Suppressor macrophage treated with lipopolysaccharide for 1 hour (primary cell): ENCODE measurements at places on chromosomes 4 and X.
A peak's percentile ranks its signal among the peaks of the same experiment; 100 is the strongest.

GRCh38 chrX:150361777-150362351, 1.3 kb upstream of the MAMLD1 start:
- no peak for DNase-seq

- DNase-seq, result no peak
Measured at GRCh38 chr4:61003301-61003700, 196.8 kb upstream of the ADGRL3 start.

DNA sequence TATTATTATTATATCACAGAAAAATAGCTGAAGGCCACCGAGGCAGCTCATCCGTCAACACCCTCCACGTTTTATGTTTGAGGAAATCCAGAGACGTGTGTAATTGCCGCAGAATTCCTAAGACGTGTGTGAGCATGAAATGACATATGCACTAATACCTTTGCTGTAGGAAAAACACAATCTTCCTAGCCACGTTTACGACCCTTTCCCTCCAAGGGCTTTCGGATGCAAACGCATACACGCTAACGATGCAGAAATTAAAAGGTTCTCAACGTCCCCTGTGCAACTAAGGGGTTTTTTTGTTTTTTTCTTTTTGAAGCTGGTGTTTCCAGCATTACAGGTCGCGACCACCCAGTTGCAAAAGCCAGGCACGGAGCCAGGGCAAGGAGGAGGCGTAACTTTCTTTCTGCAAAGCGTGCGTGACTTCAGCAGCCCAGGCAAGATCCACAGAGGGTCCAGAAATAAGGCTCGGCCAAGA, 33.8 kb downstream of the CRLF2 start:
- no peak for DNase-seq

DNA sequence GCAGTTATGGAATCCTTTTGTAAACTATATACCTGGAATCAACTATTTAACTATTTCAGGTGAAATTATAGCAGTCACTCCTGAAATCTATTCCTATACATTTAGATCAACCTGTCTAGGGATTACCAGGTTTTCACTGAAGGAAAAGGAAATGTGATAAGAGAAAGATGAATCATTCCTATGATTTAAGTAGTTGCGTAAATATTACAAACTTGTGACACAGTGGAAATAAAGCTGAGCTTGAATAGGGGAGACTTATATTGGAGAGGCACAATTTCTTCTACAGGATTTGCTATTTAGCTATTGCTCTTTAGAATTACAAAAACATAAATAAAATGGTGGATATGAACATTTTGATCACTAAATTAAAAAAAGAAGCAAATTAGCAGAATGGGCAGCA, 284.1 kb upstream of the EPHA5 start:
- no peak for DNase-seq

DNA sequence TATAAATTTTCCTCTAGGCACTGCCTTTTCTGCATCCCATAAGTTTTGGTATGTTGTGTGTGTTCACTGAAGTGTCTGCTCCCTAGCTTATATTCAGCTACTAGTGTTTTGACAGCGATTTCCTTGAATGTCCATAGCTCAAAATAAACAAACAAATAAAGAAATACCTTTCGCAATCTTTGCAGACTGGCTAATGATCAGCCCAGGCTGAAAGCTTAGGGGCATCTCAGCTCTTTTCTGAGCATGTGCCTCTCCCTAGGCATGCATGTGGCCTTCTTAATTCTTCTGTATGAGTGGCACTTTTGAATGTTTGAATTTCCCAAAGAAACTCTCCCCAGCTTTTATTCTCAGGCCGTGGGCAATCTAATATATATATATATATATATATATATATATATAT, 44.6 kb upstream of the SHROOM4 start:
- DNase-seq, result no peak

DNA sequence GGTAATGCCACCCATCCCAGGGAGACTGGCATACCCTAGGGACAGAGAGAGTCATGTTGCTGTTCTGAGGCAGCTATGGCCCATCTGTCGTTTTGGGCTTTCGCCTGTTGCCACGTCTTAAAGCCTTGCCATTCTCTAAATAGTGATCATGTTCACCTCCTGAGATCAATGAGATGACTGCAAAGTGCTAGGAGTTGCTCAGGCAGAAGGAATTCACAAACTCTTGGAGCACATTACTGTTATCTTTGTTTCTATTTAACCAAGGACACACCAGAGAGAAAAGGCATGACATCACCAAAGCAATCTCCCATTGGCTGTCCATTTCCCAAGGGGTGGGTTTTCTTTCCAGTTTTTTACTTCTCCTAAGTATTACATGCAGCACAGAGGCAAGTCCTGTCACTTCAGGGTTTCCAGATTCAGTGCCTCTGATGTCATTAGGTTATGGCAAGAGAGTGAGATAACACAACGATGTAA, 37.1 kb upstream of the SETD7 start:
- peak; percentile 31 for DNase-seq

DNA sequence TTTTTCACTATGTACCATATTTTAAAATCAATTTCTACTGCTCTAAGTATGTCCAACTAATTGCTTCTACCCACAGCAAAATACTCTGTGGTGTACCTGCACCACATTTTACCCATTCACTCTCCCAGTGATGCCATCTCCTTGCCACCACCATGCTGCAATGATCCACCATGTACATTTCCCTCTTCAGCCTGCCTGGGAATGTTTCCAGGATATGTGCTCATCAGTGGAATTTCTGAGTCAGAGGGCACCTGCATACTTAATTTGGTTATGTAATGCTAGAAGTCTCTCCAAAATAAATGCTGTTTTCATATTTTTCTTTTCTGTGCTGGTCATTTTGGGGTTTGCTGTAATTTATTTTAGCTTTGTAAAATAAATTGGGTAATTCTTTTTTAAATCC, 33.2 kb upstream of the OCIAD2 start:
- peak; percentile 1 for DNase-seq

GRCh38 chr4:179607003-179607402, 2164.8 kb upstream of the AGA start:
- no peak for DNase-seq

DNA sequence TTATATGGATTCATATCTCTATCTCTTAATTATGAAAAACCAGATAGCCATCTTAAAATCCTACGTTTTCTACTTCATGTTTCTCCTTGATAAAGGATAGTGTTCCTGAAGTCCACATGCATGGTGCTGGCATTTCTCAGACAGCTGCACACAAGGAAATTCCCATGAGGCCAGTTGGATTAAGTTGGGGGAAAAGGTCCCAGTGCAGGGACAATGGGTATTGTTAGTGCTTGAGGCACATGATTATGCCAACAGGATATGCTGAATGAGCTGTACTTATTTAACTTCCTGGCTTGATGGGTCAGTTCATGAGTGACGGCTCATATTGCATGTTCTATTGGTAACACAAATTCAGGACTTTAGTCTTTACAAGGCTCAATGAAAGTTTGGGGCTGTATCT, 913.9 kb upstream of the NDST4 start:
- DNase-seq, result no peak

DNA sequence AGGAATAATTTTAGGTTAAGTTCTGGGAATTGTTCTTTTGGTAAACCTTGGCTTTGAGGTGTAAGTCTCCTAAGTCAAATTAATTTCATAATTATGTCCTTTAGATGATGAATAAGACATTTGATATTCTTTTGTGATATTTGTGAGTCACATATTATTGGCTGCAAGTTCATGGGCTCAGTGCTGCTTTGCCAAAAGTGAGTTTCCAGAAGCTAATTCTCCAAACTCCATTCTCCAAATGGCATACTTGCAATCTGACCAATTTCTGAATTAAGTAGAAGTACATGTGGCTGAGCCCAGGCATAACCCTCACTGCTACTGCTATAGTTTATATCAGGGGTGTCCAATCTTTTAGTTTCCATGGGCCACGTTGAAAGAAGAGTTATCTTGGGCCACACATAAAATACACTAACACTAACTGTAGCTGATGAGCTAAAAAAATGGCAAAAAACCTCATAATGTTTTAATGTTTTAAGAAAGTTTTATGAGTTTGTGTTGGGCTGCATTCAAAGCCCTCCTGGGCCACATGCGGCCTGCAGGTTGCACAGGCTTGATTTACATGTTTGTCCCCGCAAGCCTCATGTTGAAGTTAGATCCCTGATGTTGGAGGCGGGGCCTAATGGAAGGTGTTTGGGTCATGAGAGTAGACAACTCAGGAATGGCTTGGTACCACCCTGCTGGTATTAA, 196.1 kb downstream of the ZNF330 start:
- no peak for DNase-seq
